Uterine smooth muscle cell (primary cell): ENCODE measurements at places on chromosomes 2 and 18. TPM values are rescaled to one million over a fixed set of nuclear protein-coding genes. Genes with fewer than 3 reads are reported as not detected.

The DES gene
- 284 and 858 TPM in 2 replicates for total RNA-seq

The TNFAIP6 gene
- total RNA-seq: 67.4 and 190 TPM in 2 replicates

The HRH4 gene
- under 0.01 and 0.12 TPM in 2 replicates for total RNA-seq

The TRIM54 gene
- 0.33 and 0.37 TPM in 2 replicates for total RNA-seq

The THAP4 gene
- 44.4 and 47.7 TPM in 2 replicates for total RNA-seq

The OSR1 gene
- 3.9 and 5.3 TPM in 2 replicates for total RNA-seq

The LYG1 gene
- 0.22 and 0.50 TPM in 2 replicates for total RNA-seq

The SLC16A14 gene
- 2.2 and 3.5 TPM in 2 replicates for total RNA-seq

The NAT8 gene
- not detected in 2 replicates for total RNA-seq

The CRYGC gene
- not detected in 2 replicates for total RNA-seq

The RAB1A gene
- 108 and 113 TPM in 2 replicates for total RNA-seq

The GDF7 gene
- 4.0 and 4.1 TPM in 2 replicates for total RNA-seq

The ANKRD36C gene
- 64.6 and 74.1 TPM in 2 replicates for total RNA-seq

The RAB17 gene
- 0.11 and 0.12 TPM in 2 replicates for total RNA-seq

The CD28 gene
- total RNA-seq: not detected in 2 replicates

The PLGLB2 gene
- total RNA-seq: 0.33 and 2.1 TPM in 2 replicates
